ENCODE measurements at places on chromosomes 2 and 18. TPM values are rescaled to one million over a fixed set of nuclear protein-coding genes. Genes with fewer than 3 reads are reported as not detected.

DNA sequence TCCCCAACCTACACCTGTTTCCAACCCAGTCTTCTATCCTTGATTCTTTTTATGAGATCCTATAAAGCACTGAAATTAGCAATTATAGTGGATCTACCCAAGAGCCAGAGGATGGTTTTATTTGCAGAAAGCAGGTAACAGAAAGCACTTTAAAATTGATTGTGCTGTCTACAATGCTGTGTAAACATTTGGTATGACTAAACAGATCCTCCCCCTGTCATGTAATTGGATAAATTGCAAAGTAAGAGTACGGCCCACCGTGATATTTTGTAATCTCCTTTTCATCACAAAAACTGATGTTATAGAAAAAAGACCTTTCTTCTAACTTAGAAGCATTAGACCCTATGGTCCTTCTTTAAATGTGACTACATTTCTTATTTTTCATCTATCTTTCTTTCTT is 11.3 kb upstream of the PPP3R1 start:
- DNase-seq, result no peak

DNA sequence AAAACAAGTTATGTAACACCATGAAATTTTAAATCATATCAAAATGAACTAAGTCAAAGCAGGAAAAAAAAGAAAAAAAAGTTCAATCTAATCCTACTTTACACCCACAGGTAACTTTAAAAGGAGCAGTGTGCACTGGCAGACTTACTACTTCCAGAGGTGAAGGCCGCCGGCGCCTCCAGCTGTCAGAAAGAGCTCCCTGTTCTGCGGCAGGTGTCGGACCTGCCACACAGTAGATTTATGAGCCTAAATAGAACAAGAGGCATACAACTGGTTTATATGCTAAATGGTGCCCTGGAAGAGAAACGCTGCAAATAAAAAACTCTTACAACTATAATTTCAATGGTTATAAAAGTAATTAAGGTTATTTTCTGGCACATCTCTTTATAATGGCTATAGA is 23.1 kb upstream of the PNO1 start:
- DNase-seq, result no peak

DNA sequence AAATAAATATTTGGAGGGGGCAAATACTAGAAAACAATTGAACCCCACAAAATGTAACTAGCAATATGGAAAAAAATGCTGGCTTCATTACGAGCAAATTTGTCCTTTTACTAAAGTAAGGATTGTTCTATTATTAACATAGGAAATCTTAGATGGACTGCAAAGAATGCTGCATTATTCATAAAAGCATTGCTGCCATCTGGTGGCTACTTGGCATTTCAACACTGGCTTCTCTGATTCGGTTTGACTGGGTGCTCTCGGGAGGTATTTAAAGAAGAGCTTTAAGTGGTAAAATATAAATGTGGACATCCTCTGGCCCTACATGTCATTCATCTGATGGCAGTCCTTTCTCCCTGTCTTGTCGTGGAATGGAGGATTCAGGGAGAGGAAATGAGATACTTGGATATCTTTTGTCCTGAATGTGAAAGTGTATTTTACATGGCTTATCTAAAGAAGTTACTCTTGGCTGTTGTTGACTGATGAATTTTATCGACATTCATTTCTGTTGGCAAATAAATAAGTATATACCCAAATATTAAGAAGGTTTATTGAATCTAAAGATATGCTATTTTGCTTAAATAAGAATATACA is 130.2 kb downstream of the ARHGAP15 start:
- DNase-seq, result peak; percentile 79

GRCh38 chr2:72990695-72991438 is 73.5 kb downstream of the EMX1 start:
- DNase-seq, result no peak

- no peak for DNase-seq
These were observed 350.4 kb upstream of the ZC3H15 start for GRCh38 chr2:186135686-186136085.

DNA sequence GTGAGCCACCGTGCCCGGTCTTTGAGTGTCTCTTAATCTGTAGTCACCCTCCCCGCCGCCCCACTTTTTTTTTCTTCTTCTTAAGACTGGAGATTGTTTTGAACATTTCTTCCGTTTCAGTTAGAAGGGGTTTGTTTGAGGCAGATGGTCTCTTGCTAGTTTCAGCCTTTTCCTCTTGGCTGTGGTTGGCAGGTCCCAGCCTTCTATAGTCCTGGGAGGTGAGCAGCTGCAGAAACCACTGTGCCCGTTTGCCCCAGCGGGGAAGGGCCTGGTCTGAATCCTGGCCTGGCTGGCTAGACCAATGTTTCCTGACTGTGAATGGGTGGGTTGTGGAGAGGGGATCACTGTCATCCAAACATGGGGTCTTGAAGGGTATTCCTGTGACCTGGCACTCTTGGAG is 30.1 kb upstream of the MCFD2 start:
- no peak for DNase-seq

DNA sequence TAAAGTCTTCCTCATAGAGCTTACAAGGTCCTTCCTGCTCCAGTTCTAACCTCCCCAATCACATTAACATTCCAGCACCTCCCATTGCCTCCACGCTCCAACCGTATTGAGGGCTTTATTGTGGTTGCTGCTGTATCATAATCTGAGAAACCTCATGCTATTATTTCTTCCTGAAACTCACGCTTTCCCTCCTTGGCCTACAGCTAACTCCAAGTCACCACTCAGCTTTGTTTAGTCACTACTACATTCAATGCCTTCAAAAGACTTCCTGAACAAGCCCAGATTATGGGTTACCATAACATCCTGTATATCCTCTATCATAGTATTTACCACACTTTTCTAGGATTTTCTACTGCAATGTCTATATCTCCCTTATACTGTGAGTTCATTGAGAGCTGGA is 230.4 kb downstream of the IKZF2 start:
- no peak for DNase-seq

- no peak for DNase-seq
These were observed 64.1 kb downstream of the NPPC start for GRCh38 chr2:231862071-231862470.

GRCh38 chr2:219435701-219436100 is 1.1 kb downstream of the SPEG start:
- DNase-seq, result no peak

DNA sequence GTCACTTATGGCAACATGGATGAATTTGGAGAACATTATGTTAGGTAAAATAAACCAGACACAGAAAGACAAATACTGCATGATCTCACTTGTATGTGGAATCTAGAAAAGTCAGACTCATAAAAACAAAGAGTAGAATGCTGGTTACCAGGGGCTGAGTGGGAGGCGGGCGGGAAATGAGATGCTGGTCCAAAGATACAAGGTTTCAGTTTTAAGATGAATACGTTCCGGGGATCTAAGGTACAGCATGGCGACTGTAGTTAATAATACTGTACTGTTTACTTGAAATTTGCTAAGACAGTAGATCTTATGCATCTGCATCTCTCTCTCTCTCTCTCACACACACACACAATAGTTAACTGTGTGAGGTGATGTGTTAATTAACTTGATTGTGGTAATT is 14.2 kb downstream of the FAM110C start:
- DNase-seq, result no peak

Gene GALNT3
- total RNA-seq, result 22.6 TPM

Gene IL36A
- not detected for total RNA-seq

Gene DUSP2
- total RNA-seq, result 52.0 TPM

Gene UGT1A3
- not detected for total RNA-seq

Gene GNAL
- 1.2 TPM for total RNA-seq

Gene SLC19A3
- not detected for total RNA-seq
